ENCODE measurements at places on chromosomes 16 and 17.
A peak's percentile ranks its signal among the peaks of the same experiment; 100 is the strongest.

GRCh38 chr17:80720610-80721577 is 176.3 kb downstream of the RPTOR start:
- peak; percentile 61 for DNase-seq

DNA sequence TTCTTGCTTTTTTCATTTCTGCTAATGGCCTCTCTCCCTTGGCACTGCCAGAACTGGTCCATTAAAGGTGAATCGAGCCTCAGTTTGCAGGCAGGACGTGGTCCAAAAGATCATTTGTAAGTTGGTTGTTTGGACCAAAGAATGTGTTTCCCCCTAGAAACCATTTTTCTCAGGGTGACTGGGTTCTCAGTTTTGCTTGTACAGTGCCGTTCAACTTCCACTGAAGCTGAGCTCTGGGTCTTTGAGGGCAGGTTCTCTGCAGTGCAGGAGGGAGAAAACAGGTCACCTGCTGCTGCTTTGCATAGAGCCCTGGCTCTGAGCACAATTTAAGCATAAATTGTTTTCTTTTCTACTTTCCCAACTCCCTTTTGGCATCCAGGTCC is 9.0 kb upstream of the AMZ2 start:
- DNase-seq: no peak

DNA sequence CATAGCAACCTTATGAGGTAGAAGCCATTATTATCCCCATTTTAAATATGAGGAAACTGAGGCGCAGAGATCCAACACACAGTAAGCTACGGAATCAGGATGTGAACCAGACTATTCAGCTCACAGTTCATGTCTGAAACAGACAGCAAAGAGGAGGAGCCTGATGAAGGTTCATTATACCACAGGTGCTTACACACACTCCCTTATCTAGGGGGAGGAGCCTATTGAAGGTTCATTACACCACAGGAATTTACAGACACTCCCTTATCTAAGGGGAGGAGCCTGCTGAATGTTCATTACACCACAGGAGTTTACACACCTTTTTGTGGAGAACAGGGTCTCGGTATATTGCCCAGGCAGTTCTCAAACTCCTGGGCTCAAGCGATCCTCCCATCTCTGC is 21.9 kb downstream of the C16orf95 start:
- DNase-seq: no peak

DNA sequence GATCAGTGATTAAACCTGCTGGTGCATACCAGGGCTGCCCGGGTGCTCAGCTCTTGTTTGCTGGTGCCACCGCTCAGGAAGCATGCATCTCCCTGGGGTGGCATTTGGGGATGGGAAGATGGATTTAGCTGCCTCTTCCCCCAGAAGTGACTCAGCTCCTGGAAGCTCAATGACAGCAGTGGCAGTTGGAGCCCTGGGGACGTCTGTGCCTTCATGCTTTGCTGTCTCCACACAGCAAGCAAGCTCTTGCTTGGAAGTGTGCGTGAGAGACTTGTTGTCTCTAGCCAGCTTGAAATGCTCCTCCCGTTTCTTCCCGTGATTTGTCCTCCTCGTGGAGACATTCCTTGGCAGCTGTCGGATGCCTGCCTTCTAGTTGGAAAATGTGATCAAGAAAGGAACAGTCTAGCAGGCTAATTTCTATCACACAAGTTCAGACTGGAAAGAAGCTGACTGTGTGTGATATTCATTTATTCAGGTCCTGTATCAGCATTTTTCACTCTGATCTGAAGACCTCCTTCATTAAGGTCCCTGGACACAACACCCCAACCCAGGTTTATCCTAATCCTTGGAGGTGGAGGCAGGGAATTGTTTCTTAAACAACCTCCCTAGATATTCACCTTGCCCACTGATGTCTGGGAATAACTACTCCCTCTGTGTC is 73.0 kb downstream of the BMERB1 start:
- DNase-seq: no peak

- DNase-seq: no peak
Observed at GRCh38 chr16:49585143-49585832, 211.7 kb downstream of the C16orf78 start.

DNA sequence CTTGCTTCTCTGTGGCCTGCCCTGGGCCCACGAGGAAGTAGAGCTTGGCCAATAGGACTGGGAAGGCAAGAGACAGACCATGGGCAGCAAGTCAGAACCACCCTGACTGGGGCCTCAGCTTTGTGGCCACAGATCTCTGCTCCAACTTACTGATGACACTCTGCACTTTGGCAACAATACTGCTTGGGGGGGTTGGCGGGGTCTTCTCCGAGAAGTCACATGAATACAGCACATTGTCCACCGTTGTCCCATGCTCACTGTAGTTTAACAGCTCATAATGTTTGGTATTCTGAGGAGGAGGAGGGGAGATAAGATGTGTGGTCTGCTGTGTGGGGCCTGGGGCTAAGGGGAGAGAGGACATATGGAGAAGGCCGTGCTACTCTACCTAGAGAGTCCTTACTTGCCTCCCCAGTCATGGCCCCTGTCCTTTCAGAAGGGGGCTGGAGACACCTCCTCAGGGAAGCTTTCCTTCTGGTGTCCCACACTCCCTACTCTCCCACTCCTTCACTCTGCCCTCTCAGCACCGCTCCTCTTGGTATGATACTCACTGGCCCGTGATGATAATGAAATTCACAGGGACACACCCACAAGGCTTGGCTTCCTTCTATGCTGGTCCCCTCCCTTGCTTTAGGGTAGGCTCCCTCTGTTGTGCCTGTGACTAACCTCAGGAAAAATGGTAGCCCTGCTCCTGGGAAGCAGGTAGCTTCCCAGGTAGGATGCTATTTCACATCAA is 4.0 kb upstream of the DHRS13 start:
- no peak for DNase-seq

- DNase-seq: peak; percentile 68
Observed at GRCh38 chr17:38701504-38702165, 3.4 kb upstream of the MLLT6 start.

DNA sequence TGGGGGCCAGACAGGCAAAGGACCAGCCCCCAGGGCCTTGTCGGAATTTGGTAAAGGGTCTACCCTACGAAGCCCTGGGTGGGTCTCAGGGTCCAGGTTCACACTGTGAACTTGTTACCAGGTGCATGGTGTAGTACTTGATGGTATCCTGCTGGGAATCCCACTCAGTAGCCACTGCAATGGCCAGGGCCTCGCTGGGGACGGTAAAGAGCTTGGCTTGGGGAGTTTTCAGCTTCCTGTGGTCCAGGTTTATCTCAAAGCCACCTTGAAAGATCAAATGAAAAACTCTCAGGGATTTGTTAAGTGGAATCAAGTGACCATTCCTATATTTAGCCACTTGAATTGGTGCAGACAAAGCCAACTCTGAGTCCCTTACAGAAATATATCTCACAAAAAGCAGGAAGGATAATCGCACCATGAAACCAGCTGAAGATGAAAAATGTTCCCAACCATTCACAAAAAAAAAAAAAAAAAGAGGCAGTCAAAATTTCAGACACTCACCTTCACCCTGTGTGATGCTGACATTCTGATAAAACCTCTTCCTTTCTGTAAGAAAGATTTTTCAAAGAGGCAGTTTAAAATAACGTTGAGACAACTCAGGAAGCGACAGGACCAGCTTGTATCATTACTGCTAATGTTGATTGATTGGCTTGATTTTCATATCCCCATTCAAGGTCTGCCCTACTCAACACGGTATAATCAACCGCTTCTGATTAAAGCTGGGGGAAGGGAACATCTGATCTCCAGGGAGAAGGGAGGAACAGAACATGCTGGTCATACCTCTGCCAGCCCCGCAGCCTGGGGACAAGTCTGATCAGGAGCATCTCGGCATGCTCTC is 10.6 kb downstream of the ATPAF2 start:
- DNase-seq: no peak

GRCh38 chr17:4808378-4808767 is 1.4 kb downstream of the PLD2 start:
- DNase-seq: no peak

DNA sequence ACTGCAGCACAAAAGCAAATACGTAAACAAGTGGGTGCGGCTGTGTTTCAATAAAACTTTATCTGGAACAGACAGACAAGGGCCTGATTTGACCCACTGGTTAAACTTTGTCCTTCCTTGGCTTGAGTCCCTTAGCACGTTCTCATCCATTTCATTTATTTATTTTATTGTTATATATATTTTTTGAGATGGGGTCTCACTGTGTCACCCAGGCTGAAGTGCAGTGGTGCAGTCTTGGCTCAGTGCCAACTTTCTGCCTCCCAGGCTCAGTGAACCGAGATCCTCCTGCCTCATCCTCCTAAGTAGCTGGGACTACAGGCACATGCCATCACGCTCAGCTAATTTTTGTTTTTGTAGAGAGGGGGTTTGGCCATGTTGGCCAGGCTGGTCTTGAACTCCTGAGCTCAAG is 64.3 kb downstream of the MYH11 start:
- no peak for DNase-seq

- DNase-seq: no peak
Observed at GRCh38 chr16:17474037-17474436, 3.3 kb upstream of the XYLT1 start.

GRCh38 chr17:56779898-56780777 is 53.6 kb downstream of the C17orf67 start:
- peak; percentile 73 for DNase-seq

DNA sequence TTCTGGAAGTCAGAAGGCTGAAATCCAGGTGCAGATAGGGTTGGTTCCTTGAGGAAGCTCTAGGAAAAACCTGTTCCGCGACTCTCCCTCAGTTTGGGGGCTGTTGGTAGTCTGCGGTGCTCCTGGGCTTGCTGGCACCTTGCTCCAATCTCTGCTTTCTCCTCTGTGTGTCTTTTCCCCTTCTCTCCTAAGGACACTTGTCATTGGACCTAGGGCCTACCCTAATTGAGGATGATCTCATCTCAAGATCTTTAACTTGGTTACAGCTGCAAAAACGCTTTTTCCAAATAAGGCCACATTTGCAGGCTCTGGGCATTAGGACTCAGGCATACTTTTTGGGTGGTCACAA is 12.9 kb upstream of the CACNG4 start:
- no peak for DNase-seq

DNA sequence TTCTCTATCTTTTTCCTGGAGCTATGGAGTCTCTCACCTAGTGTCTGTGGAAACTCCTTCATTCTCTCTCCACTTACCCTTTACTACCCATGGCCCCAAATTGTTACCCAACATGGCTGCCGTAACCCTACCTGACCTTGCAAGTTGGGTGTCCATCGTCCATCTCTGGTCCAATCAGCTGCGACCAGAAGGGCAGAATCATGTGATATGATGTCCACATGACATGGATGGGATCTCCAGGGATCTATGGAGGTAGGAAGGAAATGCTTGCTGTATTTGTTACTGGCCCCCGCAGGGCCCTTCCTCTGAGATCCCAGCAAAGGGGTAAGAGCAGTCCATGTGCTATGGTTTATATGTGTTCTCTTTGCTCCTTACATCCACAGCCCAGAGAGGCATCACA is 8.0 kb upstream of the DRC7 start:
- no peak for DNase-seq

DNA sequence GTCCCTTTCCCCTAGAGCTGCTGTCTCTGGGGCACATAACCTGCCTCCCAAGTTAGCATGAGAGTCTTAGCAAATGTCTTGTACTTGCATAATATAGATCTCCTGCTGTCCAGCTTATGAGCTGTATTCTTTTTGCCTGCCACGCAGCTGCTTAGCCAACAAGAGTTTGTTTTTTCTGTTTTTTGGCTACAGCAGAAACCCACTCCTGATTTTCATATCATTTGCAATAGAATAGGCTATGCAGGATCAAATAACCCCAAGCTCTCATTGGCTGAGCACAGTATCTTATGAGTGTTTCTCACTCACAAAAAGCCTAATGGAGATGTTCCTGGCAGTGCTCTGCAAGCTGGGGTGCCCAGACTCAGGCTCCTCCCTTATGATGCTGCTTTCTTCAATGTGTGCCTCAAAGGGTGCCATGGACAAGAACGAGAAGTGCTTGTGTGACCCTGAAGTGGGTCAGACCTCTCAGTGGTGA is 23.1 kb downstream of the B9D1 start:
- DNase-seq: no peak

DNA sequence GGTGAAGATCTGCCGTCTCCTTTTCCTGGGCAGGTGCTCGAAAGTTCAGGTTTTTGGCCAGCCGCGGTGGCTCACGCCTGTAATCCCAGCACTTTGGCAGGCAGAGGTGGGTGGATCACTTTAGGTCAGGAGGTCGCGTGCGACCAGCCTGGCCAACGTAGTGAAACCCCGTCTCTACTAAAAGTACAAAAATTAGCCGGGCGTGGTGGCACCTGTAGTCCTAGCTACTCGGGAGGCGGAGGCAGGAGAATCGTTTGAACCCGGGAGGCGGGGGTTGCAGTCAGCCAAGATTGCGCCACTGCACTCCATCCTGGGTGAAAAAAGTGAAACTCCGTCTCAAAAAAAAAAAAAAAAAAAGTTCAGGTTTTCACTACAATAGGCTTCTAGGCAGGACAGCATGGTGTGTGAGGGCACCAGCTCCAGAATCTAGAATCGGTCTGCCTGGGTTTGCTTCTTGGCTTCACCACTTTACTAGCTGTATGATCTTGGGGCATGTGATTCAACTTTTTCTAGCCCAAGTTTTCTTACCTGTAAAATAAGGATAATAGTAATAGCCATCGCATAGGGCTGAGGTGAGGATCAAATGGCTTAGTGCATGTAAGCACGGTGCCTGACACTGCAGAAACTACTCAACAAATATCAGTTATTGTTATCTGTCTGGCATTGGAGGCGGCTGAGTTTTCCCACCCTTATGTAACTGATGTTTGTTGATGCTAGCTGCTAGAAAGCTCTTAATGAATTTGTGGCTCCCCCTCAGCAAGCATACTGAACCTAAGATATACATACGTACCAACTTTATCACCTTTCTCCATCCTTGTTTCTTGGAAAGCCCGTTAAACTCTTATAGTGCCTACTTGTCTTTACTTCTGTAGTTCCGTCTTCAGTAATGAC is 1.3 kb downstream of the PSMD12 start:
- DNase-seq: no peak

DNA sequence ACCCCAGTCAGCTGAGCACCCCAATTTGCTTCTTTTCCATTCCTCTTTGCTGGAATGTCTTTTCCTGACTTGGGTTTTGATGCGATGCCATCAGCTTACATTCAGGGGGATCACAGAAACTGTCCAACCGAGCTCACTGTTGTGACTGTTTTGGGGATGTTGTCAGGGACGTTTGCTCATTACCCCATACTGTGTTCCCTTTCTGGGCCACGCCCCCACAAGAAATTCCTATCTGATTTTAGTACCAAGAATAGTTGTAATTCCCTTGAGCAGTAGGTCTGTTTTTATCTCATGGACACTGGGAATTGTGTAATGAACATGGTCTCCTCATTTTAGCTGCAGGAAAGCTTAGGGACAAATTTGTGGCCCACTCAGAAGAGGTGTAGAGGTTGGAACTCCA is 2.6 kb upstream of the NTN1 start:
- DNase-seq: no peak

DNA sequence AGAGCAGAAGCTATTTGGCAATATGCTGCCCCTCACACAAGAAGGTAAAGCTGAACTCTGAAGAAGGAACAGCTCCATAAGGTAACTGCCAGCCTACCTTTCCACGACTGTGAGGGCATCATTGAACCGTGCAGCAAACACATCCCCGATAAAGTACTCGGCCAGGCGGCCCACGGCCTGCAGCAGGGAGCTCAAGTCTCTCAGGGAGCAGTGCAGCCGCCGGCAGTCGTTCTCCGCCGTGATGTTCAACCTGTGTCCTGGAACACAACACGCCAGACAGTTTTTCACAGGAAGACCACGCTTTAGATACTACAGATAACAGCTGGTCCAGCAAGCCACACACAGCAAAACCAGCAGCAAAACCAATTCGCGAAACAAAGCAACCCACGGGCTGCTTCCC is 62.1 kb upstream of the GSG1L start:
- DNase-seq: no peak

GRCh38 chr17:44906763-44907728 is 7.8 kb upstream of the EFTUD2 start:
- no peak for DNase-seq

GRCh38 chr17:34171245-34171818 is 83.8 kb upstream of the CCL2 start:
- peak; percentile 20 for DNase-seq

All from stimulated activated CD8-positive, alpha-beta memory T cell treated with anti-CD3 and anti-CD28 coated beads, Interleukin-7, amount 100 ng/mL, for 4 hours (primary cell).